ENCODE measurements at places on chromosomes 11 and 22.

- DNase-seq = no peak
Observed at GRCh38 chr11:2259897-2260451, 10.4 kb downstream of the ASCL2 start.

GRCh38 chr11:36007127-36007655 is 63.3 kb downstream of the LDLRAD3 start:
- no peak for DNase-seq

DNA sequence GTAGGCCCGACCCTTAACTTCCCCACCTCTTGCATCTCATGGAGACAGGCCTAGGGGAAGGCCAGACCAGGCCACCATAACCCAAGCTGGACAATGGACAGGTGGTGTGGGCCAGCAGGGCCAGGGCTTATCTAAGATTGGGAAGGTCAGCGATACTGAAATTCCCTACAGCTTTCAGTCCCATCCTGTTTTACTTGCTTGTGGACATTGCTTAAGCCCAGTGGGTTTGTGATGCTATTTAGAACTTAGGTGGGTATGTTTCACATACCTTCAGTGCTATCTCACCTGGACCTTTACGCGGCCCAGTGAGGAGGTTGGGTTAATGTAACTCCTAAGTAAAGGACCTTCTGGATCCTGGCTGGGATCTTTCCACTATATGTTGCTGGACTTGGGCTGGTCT is 1.7 kb downstream of the FADS2 start:
- DNase-seq = no peak

GRCh38 chr22:47207387-47207786 is 444.9 kb downstream of the TBC1D22A start:
- DNase-seq = no peak

- no peak for DNase-seq
Observed at GRCh38 chr11:121553389-121553788, 100.6 kb upstream of the SORL1-AS1 start.

GRCh38 chr11:67657300-67657699 is 6.8 kb upstream of the ACY3 start:
- DNase-seq = no peak

- DNase-seq = no peak
Observed at GRCh38 chr11:221539-221938, 14.0 kb downstream of the RIC8A start.
